ENCODE measurements at places on chromosomes 3 and 15.
A peak's percentile ranks its signal among the peaks of the same experiment; 100 is the strongest.

GRCh38 chr3:3134750-3135448, 8.2 kb downstream of the TRNT1 start:
- DNase-seq, result no peak

DNA sequence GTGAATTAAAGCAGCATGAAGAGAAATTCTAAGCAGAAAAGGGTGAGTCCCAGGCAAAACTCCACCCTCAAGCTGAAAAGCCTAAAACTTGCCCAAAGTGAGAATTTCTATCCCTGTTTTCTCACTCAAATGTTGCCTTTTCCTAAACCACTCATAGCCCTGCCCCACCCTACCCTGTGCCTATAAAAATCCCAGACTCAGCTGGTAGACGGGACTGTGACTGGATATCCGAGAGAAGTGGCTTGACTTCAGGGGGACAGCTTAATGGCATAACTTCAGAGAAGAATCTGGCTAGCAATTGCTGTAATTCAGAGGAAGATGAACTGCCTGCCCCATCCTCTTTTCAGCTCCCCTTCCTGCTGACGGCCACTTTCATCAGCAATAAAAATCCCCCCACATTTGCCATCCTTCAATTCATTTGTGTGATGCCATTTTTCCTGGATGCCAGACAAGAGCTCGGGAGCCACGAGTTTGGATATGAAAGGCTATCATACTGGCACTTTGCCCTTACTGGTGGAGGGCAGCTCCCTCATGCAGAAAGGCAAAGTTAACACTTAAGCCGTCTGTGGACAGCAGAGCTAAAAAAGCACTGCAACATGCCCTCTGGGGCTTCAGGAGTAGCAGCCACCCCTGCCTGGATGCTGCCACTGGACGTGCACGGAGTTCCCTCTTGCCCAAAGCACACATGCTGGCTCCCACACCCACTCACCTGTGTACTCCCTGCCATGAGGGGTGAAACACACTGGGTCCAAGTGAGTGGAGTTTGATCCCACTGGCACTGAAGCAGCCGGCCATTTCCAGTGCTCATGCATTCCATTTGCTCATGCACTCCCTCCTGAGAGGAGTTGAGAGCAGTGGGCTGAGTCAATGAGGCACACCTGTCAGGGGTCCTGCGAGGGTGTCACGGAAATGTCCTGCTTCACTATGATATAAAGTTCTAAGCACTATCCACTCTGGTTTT, 670.6 kb downstream of the PLOD2 start:
- DNase-seq, result no peak

GRCh38 chr3:180417241-180417640, 184.7 kb upstream of the TTC14 start:
- DNase-seq, result no peak

DNA sequence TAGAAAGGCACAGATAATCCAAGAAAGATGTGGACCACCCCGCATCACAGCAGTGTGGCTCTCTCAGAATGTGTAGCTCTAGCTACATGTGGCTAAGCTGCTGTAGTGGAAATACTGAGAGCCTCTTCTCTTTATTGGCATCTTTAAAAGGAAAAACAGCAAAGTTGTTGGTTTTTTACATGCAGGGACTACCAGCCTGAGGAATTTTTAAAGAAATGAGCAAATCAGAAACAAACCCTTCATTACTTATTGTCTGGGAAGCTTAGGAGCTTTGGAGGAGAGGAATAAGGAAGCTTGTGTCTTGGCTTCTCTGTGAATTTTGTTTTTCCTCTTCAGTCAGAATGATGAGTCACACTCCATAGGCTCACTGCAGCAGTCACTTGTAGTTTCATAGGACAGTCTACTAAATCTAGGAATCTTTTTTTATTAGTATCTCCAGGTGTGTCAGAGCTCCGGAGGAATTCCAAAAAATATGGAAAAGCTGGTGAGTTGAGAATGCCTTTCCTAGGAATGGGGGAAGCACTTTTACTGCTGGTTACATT, 27.5 kb downstream of the POLG start:
- peak; percentile 13 for DNase-seq

GRCh38 chr3:160941885-160942494, 163.2 kb downstream of the B3GALNT1 start:
- no peak for DNase-seq

DNA sequence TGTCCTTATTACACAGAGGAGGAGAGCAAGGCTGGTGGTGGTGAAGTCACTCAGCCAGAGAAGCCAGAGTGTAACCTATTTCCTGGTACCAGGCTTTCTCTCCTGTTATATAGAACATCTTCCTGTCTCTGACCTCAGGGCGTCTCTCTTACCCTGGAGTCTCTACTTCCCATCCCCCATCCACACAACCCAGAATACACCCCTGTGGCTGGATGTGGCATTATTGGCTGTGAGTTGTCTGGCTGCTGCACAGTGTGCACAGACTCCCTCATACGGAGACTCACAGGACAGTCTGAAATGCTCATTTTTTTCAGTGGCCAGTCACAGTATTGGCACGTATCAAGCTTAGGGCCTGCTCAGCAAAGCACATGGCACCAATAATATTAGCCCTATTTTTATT, 8.6 kb downstream of the PODXL2 start:
- no peak for DNase-seq

DNA sequence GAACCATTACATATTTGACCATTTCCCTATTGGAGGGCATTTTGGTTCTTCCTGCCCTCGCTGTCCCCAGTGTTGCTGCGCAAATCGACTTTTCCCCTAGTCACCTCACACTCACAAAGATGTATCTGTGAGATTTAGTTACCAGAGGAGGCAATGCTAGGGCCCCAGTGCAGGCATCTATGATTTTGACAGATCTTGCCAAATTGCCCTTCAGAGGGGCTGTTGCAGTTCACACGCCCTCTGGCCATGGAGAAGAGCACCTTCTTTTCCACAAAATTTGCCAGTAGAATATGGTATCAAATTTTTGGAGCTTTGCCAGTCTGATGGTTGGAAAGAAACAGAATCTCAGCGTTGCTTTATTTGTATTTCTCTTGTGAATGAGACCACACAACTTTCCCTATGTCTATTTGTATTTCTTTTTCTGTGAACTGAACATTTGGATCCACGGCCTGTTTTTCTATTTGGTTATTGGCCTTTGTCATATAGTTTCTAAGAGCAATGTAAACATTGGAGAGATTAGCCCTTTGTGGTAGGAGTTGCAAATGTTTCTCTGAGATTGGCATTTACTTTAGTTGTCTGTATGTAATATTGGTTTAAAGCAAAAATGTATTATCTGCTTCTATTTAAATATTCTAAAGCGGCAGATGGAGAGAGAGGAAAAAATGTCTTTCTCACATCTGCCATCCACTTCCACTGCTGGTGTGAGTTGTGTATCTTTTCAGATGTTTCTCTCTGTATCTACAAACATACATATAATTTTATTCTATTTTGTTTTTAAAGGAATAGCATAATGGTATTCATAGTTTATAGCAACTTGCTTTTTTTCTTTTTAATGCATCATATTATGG, 66.1 kb downstream of the DNASE1L3 start:
- no peak for DNase-seq

DNA sequence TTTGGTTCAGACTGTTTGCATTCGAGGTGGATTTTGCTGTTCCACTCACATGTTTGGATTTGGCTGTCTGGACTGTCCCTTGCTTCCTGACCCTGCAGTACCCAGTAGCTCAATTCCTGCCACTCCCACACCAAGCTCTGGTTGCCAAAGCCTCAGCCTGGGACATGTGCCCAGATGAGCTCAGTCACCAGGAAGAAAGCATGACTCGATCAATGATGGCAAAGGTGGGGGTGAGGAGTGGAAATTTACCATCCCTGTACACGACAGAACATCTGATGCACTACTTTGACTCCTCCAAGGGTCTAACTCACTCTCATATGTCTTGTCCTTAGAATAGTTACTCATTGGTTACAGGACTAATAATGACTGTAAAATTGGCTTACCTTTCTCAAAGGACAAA, 45.2 kb downstream of the ZNF385D start:
- DNase-seq, result no peak

GRCh38 chr3:12884790-12885582, 43.6 kb upstream of the RPL32 start:
- no peak for DNase-seq

GRCh38 chr3:111831840-111832239, 27.2 kb upstream of the PHLDB2 start:
- no peak for DNase-seq

DNA sequence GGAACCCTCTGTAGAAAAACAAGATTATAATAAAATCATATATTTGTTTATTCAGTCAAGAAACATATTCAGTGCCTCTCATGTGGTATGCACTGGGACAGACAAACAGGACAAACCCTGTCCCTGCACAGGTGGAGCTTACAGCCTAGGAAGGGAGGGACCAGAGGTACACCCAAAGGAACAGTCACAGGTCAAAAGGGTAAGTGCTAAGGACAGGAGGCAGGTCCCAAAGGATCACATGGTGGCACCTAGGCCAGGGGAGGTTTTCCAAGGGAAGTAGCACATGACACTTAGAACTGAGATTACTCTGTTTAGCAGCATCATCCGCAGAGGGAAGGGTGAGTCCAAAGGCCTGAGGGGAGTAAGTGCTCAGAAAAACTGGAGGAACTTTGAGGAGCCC, 254.4 kb upstream of the ARRDC4 start:
- no peak for DNase-seq

DNA sequence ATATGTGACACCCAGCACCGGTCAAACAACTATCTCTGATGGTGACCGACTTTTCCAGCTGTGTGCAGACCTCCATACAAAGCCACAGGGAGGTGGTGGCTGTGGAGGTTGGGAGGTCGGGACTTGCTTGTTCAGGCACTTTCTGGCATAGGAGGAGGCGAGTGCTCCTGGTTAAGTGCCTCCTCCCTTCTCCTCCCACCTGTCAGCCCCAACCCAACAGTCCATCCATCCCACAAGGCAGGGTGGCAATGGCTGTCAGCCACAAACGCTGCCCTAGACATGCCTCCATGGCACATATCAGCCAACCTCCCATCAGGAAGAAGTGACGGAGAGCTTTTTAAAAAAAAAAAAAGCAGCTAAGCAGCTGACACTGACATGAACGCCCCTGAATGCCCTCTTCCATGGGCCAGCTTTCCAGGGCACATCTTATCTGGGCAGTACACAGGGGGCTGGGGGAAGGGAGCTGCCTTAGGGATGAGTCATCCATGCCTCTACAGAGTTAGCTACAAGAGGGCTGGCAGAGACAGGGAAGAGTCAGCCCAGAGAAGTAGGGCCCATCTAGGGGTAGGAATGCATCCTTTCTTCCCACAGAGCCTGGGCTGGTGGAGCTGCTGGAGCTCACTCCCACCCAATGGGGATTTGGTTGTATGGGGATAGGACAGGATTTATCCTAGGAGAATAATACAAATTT, 41.2 kb downstream of the CCDC12 start:
- DNase-seq, result peak; percentile 96

DNA sequence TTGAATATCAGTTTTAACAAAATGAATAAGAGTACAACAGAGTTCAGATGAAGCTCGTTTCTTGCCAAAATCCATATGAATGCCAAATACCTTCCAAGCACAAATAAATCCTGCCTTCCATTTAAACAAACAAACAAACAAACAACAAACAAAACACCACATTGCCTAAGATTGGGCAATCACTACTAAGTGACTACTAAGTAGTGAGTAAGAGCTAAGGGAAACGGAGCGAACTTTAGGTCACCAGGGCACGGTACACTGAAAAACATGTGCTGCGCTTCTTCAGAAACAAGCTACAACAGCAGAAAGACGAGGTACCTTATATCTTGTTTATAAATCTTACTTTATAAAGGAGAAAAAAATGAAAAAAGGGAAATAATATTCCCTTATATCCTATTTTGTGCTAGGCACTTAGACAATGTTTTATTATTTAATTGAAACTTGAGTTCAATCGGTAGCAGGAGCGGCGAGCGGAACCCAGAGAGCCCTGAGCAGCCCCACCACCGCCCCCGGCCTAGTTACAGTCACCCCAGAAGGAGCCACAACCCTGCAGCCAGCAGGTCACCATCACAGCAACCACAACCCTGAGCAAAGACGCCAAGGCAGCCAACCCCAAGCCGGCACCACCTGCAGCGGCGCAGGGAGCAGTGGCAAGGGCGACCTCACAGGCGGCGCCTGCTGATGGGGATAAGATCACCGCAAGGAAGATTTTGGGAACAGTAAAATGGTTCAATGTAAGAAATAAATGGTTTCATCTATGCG, 216.9 kb downstream of the ZBTB20 start:
- DNase-seq, result no peak

GRCh38 chr3:9803494-9803893, 6.6 kb upstream of the TTLL3 start:
- no peak for DNase-seq

- DNase-seq, result no peak
Observed at GRCh38 chr3:47405820-47406761, 25.3 kb downstream of the PTPN23 start.
